Adipocyte (in vitro differentiated cells): ENCODE measurements at places on chromosomes 7 and 10.

- DNase-seq = no peak
Observed at GRCh38 chr10:69317175-69317604, 38.9 kb downstream of the HK1 start.

DNA sequence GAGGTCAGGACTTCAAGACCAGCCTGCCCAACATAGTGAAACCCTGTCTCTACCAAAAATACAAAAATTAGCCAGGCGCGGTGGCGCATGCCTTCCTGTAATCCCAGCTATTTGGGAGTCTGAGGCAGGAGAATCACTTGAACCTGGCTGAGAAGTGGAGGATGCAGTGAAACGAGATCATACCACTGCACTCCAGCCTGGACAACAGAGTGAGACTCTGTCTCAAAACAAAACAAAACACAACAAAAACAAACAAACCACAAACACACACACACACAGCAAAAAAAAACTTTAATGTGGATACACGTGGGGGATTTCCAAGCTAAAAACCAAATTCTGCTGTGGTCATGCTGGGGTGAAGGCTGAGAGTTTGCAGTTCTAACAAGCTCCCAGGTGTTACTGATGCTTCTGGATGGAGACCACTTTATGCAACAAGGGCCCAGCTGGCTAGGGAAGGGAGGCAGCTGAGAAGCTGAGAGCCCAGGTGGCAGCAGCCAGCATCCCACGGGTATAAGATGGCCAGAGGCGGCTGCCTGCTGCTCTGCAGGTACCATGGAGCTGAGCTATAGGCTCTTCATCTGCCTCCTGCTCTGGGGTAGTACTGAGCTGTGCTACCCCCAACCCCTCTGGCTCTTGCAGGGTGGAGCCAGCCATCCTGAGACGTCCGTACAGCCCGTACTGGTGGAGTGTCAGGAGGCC lies at the start of gene ZP3:
ZP3 (plus strand) TSS at position 538 of the 699 bp plus-strand sequence; CDS start at position 553, 15 bp downstream.
- DNase-seq = no peak

GRCh38 chr7:118182593-118183427 lies 1.2 kb upstream of the LSM8 start:
- peak; percentile 25 for DNase-seq

DNA sequence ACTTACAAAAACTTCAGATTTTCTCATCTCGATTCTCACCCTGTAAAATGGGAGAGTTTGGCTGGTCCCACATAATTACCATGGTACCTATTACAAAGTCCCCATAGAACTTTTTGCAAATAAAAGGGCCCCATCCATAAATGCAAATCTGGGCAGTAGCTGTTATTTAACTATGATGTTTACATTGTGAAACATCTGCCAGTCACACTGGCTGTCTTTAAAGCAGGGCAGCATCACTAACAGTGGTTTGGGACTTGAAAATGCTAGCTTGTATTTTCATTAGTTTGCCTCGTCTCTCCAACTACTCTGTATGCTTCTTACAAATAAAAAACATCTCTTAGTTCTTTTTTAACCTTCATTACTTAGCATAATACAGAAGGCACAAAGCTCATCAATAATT lies 240.7 kb downstream of the FZD1 start:
- DNase-seq = no peak
